ENCODE measurements at places on chromosomes 1 and 21.

DNA sequence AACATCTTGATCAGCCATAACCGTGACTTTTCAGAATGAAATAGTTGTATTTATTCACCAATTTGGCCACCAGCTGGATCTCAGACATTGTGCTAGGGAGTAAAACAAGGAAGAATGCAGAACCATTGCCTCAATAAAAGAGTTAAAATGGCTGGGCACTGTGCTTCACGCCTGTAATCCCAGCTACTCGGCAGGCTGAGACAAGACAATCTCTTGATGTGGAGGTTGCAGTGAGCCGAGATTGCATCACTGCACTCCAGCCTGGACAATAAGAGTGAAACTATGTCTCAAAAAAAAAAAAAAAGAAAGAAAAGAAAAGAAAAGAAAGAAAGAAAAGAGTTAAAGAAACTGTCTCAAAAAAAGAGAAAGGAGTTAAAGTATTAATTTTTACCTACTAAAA, 199.5 kb downstream of the TPR start:
- no peak for DNase-seq

- DNase-seq: no peak
These were observed 6.0 kb downstream of the TXNIP start for GRCh38 chr1:145990249-145990855.

GRCh38 chr1:225548140-225548857, 104.6 kb downstream of the ENAH start:
- peak; percentile 54 for DNase-seq

- DNase-seq: no peak
These were observed 543.3 kb downstream of the LRRIQ3 start for GRCh38 chr1:73654714-73655113.

- no peak for DNase-seq
These were observed 234.5 kb upstream of the HOOK1 start for GRCh38 chr1:59580257-59580656.

DNA sequence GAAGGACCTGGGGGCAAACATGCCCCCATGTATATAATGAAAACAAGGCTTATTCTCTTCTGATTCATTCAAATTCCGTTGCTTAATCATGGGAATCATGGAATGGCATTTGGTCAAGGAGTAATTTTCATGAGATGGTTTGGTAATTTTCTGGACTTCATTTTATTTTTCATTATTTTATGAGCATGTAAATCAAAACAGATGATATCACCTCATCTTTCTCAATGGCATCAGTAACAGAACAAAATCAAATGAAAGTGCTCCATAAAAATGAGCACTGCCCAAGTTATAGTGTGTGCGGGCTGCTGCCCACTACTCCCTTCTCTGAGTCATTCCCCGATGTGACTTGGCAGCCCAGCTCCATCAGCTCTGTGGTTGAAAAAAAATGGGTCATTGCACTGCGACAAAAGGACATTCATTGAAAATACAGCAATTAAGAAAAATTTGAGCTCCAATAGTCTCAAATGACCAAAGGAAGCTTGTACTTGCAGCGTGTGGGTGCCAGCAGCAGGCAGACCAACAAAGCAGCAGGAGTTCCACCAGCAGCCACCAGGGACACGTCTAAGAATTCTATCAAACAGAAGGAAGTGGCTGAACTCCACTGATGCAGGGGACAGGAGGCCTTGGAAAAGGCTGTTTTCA, 84.3 kb upstream of the VAV3 start:
- peak; percentile 28 for DNase-seq

DNA sequence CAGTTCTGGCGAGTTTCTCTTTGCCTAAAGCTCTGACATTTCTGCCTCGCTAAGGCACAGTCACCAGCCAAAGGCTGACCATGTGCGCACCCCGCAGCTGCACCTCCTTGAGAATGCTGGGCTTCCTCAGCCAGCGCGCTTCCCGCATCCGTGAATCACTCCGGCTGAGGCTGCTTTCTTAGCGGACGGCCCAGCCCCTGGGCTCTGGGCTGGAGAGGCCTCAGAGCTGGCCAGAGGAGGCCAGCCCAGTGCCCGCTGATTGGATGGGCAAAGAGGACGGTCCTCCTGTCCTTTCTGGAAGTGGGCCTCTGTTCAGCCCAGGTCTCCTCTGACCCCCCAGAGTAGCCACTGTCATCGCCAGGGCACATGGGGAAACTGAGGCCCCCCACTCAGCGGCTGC, 56.1 kb downstream of the PRDM16 start:
- DNase-seq: no peak

GRCh38 chr21:41277846-41278245, 38.8 kb upstream of the FAM3B start:
- no peak for DNase-seq

DNA sequence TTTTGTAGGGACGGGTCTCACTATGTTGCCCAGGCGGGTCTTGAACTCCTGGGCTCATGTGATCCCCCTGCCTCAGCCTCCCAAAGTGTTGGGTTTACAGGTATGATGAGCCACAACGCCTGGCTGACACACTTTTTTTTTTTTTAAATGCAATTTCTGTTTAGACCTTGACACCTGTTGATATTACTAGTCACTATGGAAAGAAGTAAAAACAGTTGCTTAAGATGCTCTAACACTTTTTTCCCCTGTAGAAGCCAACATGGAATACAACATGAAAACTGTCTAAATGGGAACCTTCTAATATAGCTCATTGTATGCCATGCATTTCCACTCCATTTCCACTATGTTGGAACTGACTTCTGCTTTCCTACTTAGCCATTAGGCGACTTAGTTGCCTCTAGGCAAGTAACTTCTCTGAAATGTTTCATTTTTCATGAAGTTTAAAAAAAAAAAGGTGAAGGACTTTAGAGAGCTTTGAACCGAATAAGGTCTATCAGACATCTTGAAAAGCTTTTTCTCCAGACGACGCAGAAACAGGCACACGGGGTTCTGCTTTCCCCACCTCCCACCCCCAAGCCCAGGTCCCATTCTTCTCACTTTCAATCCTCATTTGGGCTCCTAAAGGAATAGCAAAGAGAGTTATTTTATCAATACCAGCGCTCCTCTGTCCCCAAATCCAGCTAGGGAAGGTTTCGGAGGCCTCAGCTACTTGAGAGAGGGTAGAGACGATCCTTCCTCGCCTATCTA, 648 bp upstream of the DR1 start:
- no peak for DNase-seq

GRCh38 chr1:185696422-185697150, 37.6 kb upstream of the HMCN1 start:
- DNase-seq: no peak

DNA sequence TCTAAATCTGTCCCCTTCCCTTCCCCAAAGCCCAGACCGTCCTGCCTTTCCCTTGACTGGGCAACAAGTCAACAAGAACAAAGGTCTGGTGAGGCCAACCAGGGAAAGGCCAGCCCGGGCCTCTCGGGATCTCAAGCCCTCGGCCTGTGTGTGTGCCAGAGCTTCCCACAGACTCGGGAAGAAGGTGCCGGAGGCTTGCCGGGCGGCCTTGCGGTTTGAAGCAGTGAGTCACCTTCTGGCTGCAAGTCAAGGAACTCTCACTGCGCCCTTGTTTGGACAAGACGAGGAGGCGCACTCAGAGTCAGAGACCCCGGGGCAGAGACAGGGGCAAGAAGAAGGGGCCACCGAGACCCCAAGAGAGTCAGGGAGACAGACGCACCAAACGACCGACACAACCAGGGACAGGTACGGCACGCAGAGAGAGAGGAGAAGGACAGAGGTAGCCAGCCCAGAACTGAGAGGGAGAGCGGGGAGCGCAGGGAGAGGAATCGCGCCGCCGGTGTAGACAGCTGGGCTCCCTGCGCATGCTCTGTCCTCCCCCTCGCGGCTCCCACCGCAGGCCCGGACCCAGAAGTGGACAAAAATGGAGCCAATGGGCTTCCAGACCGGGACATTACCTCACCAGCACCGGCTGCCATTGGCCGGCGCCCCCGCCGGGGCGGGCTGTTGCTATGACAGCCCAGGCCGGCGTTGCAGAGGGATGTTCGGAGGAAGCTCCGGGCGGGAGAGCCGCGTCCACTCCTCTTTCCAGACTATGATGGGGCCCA, 66.6 kb upstream of the LAPTM5 start:
- DNase-seq: peak; percentile 90

DNA sequence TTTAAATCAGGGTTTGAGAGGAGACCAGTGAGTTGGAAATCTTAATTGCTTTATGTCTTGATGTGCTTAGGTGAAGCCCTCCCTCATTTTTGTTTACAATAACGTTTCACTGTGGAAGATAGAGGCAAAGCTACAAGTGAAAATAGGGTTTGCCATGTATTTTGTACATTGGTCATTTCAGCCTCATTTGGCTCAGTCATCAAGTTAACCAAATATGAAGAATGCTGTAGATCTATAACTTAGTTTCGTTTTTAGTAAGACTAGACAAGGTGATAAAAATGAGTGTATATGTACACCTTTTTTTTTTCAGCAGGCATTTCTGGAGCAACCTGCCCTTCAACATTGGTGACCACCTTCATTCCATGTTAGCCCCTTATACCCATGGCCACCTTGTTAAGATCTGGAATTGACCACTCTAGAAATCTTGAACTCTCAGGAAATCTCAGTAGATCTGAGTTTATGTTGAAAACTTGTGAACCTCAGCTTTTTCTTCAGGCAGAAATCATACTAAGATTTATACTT, 2.9 kb downstream of the NFYC start:
- DNase-seq: no peak

GRCh38 chr1:162421258-162422164, 9.6 kb upstream of the SH2D1B start:
- no peak for DNase-seq

GRCh38 chr1:156448134-156448967, 52.2 kb downstream of the MEF2D start:
- no peak for DNase-seq

GRCh38 chr1:117364240-117364639, 3.0 kb upstream of the MAN1A2 start:
- DNase-seq: no peak

DNA sequence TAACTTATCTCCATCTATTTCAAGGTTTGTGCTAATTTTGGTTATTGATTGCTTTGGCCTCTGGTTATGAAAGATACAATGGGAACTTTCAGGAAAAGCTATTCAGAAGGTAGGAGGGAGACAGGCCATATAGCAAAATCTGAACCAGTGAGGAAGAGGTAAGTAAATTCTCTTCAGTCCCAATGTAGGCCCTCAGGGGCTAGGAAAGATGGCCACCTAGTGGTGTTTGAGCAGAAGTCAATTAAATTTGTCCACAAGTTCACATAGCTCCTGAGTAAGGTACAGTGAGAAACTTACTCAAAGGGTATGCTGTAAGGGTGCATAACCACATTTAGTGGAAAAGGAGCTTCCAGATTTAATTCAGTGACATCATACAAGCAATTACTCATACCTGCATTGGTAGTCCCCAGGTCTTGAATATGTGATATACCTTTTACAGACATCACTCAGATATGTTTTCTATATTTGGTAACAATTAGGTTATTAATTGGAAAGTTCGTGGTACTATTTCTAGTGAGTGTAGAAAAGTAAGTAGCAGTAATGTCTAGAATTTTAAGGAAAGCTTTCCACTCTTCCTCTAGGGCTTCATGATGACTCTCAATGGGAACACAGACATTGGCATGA, 21.4 kb upstream of the FMO1 start:
- DNase-seq: peak; percentile 34

DNA sequence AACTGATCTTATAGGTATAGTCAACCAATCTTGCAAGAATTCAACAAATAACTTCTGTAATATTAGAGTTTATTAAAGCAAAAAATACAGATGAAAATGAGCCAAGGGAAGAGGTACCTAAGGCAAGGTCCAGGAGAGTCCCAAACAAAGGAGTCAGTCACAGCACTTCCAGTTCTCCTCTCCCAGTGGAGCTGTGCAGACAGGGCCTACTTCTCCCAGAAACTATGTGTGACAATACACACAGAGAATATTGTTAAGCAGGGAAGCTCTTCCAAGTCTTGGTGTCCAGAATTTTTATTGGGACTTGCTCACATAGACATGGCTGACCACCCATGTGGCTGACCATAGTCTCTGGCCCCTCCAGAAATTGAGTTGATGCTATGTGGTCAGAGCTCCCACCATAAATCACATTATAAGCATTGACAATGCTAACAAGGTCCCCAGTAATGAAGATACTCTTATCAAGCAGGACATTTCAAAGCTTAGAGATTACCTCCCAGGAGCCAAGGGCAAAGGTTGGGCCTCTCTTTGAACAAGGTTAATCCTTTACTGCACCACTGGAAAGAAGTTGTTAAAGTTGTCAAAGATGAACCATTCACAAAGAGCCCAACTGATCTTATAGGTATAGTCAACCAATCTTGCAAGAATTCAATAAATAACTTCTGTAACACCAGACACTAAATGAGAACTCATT, 3.5 kb upstream of the CD244 start:
- DNase-seq: no peak

GRCh38 chr1:202155478-202156021, 4.9 kb downstream of the PTPN7 start:
- no peak for DNase-seq

DNA sequence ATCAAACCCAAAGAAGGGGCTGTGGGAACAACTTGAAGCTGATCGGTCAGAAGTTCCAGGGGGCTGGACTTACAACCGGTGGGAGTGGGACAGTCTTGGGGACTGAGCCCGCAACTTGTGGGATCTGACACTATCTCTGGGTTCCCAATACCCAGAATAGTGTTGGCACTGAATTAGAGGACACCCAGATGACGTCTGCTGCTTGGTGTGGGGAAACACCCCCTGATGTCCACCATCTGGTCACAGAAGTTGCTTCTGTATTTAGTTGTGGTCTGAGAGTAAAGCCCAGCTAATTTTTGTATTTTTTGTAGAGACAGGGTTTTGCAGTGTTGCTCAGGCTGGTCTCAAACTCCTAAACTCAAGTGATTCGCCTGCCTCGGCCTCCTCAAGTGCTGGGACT, 28.8 kb downstream of the SERBP1 start:
- no peak for DNase-seq

GRCh38 chr1:50332941-50333594, 90.2 kb downstream of the DMRTA2 start:
- DNase-seq: no peak

GRCh38 chr1:56816264-56816663, 2.9 kb downstream of the FYB2 start:
- DNase-seq: no peak

- DNase-seq: no peak
These were observed 95.2 kb downstream of the TPTE start for GRCh38 chr21:10616535-10616934.

DNA sequence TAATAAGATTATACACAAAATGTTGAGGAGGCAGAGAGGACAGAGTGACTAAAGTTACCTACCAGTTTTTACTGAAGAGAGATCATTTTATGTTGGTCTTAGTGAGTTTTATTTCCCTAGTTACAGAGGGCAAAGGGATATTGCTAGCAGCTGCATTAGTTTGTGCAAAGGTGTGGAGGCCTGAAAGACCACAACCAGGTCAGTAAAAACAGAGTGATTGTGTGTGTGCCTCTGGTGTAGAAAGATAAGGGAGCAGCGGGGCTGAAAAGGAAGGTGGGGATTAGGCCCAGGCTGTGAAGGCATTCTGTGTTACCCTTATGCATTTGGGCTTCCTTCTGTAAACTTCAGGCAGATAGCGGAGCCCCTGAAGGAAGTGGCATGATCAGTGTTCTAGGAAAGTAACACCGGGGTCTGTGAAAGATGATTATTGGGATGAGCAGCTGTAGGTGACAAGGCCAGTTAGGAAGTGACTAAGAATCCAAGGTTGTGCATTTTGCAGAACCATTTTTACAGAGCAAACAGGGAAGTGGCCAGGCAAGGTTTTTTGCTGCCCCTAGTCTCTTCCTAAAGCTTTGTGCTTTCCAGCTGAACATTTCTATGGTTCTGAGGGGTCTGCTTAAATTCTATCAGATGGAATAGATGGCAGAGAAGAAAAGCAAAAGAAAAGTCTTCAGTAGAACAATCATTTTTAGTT, 3.7 kb downstream of the GADD45A start:
- no peak for DNase-seq
